ENCODE measurements at places on chromosomes 6 and 20.

GRCh38 chr20:63493563-63494020, 5.3 kb downstream of the EEF1A2 start:
- DNase-seq, result no peak

GRCh38 chr6:146916435-146917025, 287.7 kb upstream of the STXBP5 start:
- DNase-seq, result no peak

- DNase-seq, result no peak
Observed at GRCh38 chr6:23940466-23940865, 185.5 kb upstream of the NRSN1 start.

DNA sequence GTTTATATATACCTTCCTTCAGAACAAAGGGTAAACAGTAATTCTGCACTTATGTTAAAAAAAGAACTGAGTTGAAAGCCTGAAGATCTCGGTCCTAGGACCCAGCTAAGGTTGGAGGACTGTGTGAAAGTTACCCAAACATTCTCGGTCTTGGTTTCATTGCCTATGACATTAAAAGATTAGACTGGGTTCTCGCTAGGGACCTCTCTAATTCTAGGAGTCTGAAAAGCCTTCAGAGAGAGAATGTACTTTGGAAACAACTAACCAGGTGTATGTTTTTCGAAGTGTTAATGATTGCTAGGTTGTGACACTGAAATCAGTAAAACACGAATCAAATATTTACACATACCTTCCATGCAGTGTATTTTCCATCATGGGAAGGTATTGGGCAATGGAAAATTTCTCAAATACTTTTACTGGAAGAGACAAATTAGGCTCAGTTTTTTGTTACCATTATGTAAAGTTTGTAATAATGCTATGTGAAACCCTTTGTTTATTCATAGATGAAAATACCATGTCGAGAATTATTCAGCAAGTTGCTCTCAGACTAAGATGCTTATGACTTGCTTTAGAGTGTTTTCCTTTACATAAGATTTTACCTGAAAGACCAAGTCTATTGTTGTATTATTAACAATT, 113.7 kb upstream of the LOC128125822 start:
- DNase-seq, result no peak

GRCh38 chr20:10632721-10633509, 40.9 kb downstream of the JAG1 start:
- DNase-seq, result peak; percentile 71

DNA sequence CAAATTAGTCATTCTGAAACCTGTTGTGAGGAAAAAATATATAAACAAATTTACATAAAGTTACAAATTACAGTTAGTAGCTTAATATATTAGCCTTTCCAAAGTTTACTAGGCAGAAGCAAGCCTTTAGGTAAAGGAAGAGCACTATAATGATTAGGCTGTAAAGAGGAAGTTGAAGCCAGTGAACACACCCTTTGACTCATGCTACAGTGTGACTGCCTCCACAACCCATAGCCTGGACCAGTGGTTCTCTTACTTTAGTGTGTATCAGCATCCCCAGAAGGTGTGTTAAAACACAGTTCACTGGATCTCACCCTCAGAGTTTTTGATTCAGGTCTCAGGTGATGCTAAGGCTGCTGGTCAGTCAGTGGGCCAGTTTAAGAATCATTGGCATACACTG, 91.4 kb upstream of the DEFB112 start:
- DNase-seq, result no peak

GRCh38 chr6:106731144-106731842, 101.9 kb downstream of the QRSL1 start:
- DNase-seq, result no peak

DNA sequence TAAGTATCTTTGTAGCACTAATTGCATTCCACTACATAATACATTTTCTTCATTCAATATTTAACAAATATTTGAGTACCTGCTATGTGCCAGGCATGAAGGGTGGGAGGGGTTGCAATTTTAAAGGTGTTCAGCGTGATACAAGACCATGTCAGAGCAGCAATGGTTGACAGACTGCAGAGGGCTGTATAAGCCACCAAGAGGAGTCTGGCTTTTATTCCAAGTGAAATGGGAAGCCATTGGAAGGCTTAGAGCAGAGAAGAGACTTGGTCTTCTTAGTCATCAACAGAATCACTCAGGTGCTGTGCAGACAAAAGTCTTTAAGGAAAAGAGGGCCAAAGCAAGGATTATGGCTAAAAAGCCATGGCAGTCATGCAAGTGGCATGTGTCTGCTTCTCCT, 360.8 kb upstream of the ARID1B start:
- DNase-seq, result no peak

DNA sequence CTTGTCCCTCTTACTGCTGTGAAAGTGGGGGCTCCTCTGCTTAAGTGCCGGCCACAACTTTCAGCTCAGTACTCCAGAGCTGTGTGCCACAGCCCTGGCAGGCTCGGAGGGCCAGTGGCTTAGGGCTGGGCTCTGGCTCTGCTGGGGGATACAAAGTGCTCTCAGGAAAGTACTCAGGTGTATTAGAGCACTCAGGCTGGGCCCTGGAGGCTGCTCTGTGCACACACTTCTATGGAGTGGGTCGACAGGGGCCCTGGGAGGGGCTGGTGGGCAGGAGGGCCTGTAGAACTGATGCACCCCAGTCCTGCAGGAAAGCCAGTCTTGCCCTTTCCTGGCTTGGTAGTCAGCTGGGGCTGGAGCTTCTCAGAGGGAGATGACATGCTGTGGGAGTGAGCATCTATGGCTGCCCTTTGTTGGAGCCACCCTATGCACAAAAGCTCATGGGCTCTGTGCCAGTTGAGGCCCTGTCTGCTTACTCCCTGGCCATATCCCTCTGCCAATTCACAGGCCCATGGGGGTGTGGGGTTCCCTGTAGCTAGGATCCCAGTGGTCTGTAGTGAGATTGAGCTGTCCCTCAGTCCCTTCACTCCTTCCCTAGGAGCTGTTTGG, 22.0 kb downstream of the CENPW start:
- no peak for DNase-seq

- peak; percentile 1 for DNase-seq
Observed at GRCh38 chr20:7497985-7498384, 442.3 kb downstream of the HAO1 start.

GRCh38 chr20:58909585-58909984, 57.1 kb downstream of the GNAS start:
- DNase-seq, result no peak

DNA sequence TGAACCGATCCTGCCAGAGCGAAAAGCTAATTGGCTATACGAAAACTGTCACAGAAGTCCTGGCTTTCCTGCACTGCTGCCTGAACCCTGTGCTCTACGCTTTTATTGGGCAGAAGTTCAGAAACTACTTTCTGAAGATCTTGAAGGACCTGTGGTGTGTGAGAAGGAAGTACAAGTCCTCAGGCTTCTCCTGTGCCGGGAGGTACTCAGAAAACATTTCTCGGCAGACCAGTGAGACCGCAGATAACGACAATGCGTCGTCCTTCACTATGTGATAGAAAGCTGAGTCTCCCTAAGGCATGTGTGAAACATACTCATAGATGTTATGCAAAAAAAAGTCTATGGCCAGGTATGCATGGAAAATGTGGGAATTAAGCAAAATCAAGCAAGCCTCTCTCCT, 14.2 kb downstream of the CCR6 start:
- no peak for DNase-seq

GRCh38 chr6:163313981-163314380, 100.5 kb upstream of the QKI start:
- no peak for DNase-seq

DNA sequence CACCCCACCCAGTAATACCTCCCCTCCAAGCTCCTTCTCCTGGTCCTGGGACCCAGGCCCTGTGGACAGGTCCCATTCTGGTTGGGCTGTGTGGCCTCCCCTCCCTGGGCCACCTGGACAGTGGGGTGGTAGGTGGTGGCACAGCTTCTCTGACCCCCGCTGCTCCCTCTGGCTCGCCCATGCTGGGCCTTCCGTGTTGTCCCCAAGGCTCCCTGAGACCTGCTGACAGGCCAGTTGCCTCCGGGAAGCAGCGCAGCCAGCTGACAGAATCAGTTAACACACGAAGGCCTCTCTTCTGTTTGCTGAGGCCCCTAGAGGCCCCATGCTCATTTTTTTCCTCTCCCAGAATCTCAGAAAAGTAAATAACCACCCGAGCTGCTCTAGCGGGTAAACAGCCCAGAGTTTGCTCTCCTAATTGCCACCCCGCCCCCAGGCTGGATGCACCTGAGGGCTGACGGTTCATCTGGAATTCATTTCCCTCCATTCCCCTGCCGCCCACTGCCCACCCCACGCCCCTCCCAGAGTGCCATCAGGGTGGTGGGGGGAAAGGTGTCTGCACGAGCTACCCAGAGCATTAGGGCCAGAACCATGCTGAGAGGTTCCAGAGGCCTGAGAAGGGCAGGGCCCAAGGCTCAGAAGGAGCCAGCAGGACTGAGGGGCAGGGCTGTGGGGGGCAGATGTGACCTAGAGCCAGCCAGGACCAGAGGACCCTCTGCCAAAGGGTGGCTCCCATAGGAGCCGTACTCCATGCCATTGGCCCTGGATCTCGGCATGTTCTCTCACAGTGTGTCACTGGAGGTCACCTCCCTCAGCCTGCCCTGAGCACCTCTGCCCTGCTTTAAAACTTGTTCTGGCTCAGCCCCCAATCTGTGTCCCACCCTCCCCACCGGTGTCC, 157.5 kb downstream of the GRM4 start:
- no peak for DNase-seq

GRCh38 chr6:16473184-16473907, 235.0 kb downstream of the GMPR start:
- peak; percentile 8 for DNase-seq

- DNase-seq, result no peak
Observed at GRCh38 chr6:77322604-77323003, 140.7 kb downstream of the HTR1B start.

GRCh38 chr6:139600919-139601475, 226.5 kb upstream of the CITED2 start:
- no peak for DNase-seq

GRCh38 chr6:25194172-25194678, 84.9 kb upstream of the CARMIL1 start:
- DNase-seq, result no peak

- no peak for DNase-seq
Observed at GRCh38 chr20:11372876-11373790, 544.6 kb upstream of the BTBD3 start.

DNA sequence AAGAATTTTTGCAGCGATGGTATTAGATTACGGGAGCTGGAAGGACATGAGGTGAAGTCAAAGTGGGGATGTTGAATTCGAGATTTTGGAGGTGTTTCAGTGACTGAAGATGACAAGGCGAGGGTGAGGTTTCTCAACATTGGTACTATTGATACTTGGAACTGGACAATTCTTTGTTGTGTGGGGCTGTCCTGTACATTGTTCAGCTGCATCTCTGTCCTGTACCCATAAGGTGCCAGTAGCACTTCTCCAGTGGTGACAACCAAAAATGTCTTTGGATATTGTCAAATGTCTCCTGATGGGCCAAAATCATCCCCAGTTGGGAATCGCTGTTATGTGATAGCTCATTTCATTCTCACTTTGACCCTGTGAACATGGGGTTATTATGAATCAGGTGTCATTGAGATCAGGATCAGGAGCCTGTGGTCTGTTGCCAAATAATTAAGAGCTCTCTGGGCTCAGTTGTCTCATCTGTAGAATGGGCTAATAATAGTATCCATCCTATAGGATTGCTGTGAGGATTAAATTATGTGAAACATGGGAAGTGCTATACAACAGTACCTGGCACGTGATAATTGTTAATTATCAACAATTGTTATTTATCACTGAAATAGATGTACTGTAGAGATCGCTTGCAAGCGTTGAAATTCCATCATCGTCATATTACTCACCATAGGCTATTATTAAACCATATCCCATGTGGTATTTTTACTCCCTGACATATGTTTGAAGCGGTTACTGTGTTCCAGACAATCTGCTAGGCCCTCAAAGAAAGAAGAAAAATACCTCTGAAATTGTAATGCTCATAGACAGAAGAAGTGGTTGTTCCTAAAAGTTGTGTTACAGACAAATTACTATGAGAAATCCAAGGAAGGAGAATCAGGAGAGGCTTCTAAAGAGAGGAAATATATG, 48.5 kb upstream of the TTPAL start:
- DNase-seq, result no peak

DNA sequence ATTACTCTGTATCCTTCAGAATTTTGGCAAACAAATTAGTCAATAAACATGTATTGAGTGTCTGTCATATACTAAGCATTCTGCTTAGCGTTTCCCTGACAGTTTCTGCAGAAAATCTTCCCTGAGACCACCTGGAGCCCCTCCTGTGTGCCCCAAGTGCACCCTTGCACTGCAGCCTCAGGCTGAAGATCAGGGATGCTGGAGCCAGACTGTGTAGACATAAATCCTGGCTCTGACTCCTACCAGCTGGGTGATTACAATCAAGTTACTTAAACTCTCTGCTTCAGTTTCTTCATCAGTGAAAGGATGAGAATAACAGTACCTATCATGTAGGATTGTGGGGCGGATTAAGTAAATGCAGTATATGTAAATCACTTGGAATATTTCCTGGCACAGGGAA, 53.4 kb upstream of the VSTM2L start:
- DNase-seq, result no peak

GRCh38 chr20:59307270-59307669, 6.9 kb downstream of the EDN3 start:
- no peak for DNase-seq
